WERI-Rb-1 (cell line): ENCODE measurements at places on chromosomes 16 and 17.

DNA sequence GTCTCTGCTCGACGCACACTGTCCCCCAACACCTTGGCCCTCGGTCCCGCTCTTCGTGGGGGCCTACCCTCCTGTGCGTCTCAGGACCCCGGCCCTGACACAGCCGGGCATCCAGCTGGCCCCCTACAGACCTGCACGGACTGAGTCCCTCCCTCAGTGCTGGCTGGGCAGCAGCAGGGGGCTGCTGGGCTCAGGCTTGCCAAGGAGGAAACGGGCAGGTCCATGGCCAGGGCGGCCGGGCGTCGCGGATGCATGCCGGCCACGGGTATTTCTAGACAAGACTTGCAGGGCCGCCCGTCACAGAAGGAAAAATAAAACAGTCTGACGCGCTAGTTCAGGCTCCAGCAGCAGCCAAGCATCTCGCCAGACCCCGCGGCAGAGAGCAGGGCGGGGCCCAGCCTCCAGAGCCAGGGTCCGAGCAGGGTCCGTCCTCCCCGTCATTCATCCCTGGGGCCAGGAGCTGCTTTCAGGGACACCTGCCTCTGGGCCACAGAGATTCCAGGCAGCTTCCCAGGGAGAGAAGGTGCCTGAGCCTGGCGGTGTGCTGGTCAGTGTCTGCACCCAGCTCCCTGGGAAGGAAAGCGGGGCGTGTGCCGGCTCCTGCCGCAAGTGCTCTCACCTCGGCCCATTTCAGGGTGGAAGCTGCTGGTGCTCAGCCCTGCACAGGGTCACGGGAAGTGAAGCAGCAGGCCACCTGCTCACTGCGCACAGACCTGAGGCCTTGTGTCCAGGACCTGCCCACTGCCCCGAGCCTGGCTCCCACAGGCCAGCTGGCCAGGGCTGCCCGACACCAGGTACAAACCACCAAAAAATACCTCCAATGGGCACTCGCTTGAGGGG, 7.2 kb upstream of the PVALEF start:
- no peak for DNase-seq

DNA sequence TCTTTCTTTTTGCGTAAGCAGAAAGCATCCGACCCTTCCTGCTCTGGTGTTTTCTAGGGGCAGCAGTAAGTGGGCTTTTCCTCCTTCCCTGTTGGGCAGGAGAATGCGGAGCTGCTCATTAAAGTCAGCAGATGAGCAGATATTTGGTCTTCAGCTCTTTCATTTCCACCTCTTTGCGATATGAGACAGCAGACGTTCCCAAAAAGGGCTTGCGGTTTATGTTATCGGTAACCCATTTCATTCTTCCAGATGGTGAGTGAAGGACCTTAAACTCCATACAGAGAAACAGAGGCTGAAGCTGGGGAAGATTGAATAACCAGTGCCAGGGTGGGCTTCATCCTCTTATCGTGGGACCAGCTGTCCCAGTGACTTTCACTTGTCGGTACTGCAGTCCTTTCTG, 40.7 kb downstream of the KSR1 start:
- DNase-seq = no peak

DNA sequence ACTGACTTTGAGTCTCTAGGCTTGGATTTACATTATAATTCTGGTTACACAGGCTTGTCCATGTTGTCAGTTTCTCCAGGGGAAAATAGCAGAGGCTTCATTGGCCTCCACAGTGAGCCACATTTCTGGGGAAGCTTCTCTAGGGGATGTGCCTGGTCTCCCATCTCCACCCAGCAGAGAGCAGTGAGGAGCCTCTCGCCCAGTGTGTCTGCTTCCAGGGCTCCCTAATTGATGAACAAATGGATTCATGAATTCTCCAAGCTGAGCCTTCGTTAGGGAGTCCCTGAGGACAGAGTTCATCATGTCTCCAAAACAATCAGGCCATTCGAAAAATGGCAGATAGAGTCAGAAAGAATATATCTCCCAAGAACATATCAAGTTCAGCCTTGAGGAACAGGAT, 162.4 kb upstream of the TOX3 start:
- no peak for DNase-seq

GRCh38 chr17:80349151-80349651, 65.8 kb upstream of the ENDOV start:
- DNase-seq = no peak

- DNase-seq = peak; percentile 50
These were observed 119.7 kb upstream of the MYOCD start for GRCh38 chr17:12545877-12546513.

- peak; percentile 77 for DNase-seq
These were observed 5.7 kb downstream of the ZNF319 start for GRCh38 chr16:57994778-57995177.

DNA sequence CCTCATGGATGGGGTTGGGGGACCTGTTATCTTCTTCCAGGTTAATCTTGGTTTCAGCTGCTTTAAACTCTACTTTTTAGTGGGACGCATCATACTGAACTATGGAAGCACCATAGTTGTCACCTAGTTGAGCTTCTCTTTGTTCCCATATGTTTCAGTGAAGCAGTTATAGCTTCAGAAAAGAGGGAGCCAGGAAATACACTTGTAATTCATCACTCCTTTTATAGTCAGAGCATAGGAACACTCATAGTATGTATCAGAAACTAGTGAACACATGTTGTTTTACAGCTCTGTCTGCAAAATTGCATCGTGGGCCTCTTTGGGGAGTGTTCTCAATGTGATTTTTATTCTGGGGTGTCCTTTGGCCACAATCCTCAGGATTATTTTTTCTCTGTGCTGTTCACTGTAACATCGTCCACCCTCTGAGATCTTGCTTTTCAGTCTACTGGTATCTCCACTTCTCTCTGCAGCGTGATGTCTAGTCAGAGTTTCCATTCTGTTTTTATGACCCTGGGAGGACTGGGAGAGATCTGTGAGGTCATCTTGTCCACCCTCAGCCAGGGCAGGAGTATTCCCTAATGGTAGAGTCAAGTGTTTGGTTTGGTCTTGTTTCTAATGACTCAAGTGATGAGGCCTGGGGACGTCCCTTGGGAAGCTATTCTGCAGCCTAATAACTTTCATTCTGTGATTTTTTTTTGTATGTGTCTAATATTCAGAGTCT, 585.4 kb downstream of the WWOX start:
- no peak for DNase-seq

- DNase-seq = no peak
These were observed 2.6 kb downstream of the CA7 start for GRCh38 chr16:66846831-66847230.

GRCh38 chr17:49922095-49922494, 46.9 kb upstream of the DLX4 start:
- no peak for DNase-seq

GRCh38 chr16:56748191-56748590, 18.3 kb downstream of the NUP93 start:
- no peak for DNase-seq

- no peak for DNase-seq
These were observed 709 bp upstream of the ENO3 start for GRCh38 chr17:4950075-4950745.

DNA sequence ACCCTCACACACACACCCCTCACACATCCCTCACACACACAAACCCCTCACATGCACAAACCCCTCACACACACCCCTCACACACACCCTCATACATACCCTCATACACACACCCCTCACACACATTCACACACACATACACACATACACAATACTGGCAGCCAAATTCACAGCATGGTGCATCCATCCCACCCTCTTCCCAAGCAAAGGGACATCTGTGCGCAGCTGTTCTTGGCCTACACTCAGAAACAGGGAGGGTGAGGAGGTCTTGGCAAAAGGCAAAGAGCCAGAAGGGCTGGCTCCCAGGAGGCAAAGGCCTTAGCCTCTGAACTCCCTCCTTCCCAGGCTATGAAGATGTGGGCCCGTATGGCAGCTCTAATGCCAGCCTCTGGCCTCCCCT, 23.4 kb downstream of the C17orf67 start:
- no peak for DNase-seq

DNA sequence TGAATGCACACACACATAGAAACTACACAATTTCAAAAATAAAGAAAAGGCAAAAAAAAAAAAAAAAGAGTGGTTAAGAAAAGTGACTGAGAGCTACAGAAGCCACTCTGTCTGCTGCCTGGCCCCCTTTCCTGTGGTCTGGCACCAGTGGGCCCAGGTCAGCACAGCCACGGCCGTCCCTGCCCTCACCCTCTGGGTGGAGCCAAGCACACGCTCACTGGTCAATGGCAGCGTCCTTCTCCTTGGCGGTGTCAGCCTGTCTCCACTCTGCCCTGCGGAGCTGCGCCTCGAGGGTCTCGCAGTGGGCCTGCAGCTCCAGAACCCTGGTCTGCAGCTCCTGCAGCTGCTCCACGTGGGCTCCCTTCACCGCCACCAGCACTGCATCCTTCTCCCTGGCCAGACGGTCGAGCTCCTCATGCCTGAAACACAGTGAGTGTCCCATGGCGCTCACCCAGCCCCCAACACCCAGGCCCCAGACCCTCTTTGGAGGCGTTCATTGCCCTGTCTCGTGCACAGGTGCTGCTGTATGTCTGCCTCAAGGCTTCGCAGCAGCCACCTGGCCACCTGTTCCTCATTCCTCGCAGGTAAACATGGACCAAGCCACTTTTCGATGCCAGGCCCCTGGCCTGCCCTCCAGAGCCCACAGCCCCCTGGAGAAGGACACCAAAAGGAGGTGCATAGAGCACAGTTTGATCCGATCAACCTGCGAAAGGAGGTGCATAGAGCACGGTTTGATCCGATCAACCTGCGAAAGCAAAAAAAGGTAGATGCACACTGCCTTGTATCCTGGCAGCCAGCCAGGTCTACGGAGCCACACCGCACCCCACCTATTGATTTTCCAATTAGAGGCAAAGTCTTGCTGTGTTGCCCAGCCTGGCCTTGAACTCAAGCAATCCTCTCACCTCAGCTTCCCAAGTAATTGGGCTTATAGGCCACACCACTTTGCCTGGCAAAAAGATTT, 24.4 kb downstream of the CCDC57 start:
- no peak for DNase-seq

DNA sequence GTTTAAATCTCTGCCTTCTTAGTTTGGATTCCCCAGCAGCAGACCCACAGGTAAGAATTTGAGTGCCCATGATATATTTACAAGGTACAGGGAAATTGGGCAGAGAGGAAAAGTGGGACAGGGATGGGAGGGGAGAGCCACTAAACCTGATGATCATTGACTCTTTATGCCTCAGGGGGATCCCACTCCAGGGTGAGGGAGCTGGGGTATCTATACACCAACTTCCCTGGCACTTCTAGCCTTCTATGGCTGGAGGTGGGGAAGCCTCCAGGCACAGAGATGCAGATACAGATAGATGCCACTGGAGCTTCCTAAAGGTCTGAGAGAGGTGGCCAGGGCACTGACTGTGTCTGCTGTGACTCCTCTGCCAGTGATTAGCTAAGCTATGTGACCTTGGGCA, 256.4 kb downstream of the KATNIP start:
- DNase-seq = no peak

DNA sequence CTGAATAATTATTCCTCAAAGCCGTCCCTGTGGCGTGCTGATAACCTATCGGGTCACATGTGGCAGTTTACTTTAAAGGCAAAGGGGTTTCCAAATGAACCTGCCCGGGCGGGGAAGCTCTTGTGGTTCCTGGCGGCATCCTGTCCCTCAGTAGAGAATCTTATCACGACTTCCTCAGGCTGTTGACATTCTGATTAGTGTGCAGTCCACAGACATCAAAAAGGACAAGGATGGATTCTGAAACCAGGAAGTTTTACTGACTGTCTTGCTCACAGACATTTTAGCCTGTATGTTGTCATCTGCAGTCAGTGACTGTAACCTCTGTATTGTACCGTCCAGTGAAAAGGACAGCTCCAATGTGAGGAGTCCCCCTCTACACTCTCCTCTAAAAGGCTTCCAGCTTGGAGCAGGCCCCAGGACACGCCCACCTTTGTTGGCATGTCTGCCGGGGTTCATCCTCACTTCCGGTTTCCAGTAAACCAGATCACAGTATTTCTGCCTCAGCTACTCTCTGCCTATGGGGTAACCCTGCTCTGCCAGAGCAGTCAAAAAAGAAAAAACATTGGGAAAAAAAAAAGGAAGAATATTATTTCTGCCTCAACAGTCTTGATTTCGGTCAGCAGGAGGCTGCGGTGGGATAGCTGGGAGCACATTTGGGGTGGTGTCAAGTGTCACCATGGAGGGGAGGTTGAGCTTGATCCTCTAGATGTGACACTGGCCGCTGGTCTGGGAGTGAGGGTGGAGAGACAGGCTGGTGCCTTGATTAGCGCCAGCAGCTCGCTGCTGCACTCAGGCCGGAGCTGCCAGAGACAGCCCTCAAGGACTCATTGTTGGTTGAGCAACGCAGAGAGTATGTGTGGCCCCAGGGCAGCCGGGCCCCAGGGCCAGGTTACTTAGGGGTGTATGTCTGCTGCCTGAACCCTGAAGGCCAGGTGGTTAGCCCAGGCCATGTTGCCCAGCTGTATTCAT, 89.0 kb upstream of the DNAH17 start:
- no peak for DNase-seq

GRCh38 chr16:46746821-46747776, 1.0 kb downstream of the MYLK3 start:
- no peak for DNase-seq

GRCh38 chr16:10098991-10099390, 83.2 kb downstream of the GRIN2A start:
- DNase-seq = no peak

DNA sequence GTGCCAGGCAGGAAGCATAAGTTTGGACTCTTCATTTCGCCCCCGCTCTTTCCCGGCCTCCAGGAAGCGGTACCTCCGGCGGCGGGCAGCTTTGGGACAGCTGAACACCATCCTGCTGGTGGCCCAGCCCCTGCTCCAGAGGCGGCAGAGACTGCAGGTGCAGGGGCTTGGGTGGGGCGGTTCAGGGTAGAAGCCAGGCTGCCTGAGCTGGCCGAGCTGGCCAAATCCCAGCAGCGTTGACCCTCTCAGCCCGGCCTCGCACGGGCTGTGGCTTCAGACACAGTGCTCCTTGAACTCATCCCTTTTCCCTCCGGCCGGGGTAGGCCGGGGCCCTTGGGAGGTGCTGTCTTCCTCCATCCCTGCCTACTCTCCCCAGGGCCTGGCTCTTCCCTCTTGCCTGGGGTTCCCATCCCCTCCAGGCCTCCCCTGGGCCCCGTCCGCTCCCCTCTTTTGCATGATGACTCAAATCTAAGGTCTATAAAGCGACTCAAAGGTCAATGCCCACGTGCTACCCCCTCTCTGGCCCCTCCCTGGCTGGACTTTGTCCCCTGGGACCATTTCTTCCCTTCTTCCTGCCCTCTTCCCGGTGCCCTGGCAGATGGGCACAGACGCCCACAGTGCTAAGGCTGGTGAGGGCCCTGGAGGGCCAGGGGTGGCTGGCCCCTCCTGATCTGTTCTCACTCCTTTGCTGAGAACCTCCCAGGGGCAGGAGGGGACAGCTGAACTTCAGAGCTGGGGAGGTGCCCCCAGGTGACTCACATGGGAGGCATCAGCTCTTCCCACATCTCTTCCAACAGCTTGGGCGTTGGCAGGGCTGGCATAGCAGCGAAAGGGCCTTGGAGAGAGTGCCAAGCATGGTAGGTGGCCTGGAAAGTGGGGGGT, 22.7 kb downstream of the MYO15B start:
- DNase-seq = no peak

GRCh38 chr16:8894736-8895334, 12.7 kb downstream of the LITAFD start:
- no peak for DNase-seq
